HCEC 1CT (cell line): ENCODE measurements at places on chromosomes 1 and 21.

GRCh38 chr1:230265200-230266115 is 160.7 kb downstream of the PGBD5 start:
- no peak for DNase-seq

GRCh38 chr1:2943686-2944260 is 77.5 kb upstream of the ACTRT2 start:
- DNase-seq: no peak

- peak; percentile 53 for DNase-seq
Observed at GRCh38 chr21:33543505-33544129, 779 bp downstream of the SON start.

- DNase-seq: no peak
Observed at GRCh38 chr1:63968663-63969440, 195.0 kb downstream of the ROR1 start.

DNA sequence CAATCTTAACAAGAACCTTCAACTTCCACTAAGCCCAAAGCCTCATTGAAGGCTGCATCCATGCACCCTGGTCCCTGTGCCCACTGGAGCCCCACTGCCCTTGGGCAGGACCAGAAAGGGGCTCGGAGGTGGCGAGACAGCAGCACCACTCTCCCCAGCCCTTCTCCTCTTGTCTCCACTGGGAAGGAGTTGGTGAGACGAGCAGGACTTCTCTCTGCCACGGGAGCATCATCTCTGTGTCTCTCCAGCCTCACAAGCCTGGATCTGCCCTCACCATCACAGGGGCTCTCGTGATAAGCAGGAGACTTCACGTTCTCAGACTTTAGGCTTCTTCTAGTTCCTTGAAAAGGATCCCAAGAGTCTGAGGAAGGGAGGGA is 7.2 kb upstream of the ETV3L start:
- DNase-seq: no peak

DNA sequence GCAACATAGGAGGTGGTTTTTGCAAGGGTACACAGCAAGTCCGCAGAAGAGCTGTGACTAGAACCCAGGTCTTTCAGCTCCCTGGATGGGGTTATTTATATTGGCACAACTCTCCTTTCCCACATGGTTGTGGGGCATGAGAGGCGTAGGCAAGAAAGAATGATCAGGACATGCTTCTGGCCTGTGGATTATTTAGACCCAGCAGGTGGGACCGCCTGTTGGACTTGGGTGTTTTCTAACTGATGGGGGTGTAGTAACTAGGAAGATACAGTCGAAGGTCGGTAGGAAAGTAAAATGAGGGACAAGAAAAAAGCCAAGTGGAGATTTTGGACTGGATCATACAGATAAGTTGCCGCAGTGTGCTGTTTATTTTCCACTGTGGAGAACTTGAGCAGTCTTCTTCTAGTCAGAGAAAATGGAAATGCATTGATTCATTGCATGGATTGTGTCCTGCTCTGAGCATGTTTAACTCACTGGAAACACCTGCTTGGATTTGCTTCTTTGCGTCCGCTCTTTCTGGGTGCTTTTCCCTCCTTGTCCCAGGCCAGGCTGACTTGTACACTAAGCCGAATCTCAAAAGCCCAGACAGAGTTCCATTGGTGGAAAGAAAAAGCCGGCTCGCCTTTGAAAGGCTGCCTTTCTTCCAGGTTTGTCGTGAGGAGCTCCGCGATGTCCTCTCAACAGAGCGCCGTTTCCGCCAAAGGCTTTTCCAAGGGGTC is 592 bp downstream of the CRCT1 start:
- DNase-seq: no peak

DNA sequence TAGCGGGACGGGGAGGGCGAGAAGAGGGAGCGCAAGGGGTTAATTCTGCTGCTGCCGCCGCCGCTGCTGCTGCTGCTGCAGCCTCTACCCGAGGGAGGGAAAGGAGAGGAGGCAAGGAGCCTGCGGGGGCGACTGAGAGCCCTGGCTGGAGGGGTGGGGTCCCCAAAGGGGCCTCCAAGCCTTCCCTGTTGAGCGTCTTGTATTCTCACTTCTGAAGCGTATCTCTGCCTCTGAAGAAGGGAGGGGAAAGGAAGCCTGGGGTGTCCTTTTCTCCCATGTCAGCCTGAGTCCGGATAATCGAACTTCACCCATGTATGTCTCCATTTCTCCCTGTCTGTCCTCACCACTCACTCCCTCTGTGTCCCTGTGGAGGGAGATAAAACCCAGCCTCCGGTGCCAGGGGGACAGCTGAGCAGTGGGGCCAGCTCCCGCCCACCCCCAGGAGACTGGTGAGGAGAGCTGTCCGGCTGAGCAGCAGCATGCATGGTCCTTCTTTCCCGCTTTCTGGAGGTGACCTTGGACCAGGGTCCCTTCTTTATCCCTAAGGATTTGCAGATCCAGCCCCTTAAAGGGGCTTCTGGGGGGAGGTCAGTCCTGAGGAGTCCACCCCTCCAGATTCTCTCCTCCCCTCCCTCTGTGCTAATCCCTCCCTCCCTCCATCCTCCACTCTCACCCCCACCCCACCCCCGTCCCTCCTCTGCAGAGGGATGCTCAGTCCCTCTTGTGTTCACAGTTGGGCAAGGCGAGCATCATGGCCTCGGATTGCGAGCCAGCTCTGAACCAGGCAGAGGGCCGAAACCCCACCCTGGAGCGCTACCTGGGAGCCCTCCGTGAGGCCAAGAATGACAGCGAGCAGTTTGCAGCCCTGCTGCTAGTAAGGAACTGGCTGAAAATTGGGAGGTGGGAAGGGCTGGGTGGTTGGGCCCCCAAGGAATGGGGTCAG is 1.0 kb downstream of the NCDN start:
- DNase-seq: no peak

GRCh38 chr1:183143576-183144315 is 42.3 kb upstream of the LAMC2 start:
- DNase-seq: no peak

GRCh38 chr1:115088871-115089419 is 358 bp downstream of the TSPAN2 start:
- DNase-seq: no peak

DNA sequence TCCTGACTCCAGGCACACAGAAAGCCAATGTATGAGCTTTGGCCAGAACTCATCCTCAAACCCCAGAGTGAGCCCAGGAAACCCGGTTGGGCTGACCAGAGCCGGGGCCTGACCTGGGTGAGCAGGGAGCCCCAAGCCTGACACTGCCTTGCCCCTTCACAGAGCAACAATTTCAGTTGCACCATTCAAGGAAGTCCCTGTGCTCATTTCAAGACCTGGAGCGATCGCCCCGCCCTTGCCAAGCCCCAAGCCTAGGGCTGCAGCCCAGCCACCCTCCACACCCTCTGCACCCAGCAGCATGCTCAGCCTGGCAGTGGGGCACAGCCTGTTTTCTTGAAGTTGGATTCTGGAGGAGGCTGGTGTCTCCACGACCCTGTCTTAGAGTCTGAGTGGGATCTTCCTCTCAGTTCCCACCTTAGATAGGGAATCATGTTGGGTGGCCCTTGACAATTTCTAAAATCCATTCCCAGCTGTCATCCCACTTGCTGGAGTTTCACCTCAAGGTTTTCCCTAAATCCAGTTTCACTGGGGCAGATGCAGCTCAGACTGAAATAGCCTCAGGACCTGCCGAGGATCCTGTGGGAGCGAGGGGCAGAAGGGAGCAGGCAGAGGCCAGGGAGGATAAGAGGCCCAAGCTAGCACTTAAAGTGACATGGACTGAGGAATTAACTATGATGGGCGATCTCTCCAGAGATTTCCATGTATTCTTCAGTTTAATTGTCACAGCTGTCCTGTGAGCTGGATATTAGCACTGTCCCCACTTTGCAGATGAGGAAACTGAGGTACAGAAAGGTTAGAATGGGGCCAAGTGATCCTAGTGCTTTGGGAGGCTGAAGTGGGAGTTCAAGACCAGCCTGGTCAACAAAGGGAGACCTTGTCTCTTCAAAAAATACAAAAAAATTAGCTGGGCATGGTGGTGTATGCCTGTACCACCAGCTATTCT is 2.5 kb downstream of the NBL1 start:
- no peak for DNase-seq

GRCh38 chr21:34730756-34731445 is 62.1 kb downstream of the CLIC6 start:
- no peak for DNase-seq

GRCh38 chr1:201596101-201596868 is 57.4 kb downstream of the NAV1 start:
- no peak for DNase-seq

DNA sequence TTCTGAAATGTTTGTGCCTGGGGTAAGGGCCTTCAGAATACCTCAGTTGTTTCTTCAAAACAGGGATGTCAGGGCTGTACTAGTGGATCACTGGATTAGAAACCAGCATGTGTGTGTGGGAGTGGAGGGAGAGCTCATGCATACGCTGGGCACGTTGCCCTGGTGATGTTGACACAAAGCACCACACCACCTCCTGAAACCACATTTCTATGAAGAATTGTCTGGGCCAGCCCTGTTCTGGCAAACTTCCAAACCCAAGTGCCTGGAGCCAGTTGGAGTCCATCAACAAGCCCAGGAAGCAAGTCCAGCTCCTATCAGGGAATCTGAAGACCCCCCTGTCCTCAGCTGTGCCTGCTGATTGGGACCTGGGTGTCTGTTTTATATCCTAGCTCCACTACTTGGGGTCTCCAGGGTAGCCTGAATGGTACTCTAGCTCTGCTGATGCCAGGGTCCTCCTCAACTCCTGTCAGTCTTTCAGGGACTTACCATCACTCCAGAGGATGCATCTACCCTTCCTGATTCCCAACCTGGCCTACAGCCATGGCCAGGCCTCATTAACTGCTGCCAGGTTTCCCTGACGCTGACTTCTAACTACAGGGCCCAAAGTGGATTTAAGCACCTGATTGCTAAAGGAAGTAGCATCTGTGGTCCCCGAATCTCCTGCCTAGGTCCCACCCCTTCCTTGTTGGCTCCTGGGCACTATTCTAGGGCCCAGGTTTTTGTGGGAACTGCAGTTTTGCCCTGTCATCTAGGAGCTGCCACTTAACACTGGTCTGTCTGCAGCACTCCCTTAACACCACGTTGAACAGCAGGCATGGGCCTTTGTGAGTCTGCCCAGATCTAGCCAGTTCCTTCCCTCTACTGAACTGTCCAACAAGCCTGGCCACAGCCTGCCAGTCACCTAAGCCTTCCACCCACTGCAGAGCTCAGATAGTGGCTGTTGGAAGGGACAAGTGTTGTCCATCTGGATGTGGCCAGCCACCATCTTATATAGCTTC is 45.5 kb downstream of the LPAR3 start:
- DNase-seq: peak; percentile 87

DNA sequence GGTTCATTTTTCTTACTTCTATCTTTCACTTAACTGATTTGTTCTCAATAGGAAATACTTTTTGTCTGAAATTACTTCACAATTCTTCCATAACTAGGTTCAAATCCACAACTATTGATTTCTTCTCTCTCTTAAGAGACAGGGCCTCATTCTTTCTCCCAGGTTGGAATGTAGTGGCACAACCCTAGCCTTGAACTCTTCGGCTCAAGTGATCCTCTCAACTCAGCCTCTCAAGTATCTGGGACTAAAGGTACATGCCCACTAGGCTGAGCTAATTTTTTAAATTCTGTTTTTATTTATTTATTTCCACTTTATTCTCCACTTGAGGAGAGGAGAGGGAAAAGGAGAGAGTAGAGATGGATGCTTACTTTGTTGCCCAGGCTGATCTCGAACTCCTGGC is 370.4 kb upstream of the PLXNA2 start:
- DNase-seq: no peak

- no peak for DNase-seq
Observed at GRCh38 chr1:186026946-186027345, 292.8 kb downstream of the HMCN1 start.

GRCh38 chr21:26766826-26767325 is 78.3 kb downstream of the ADAMTS1 start:
- no peak for DNase-seq

- DNase-seq: no peak
Observed at GRCh38 chr1:181043025-181043888, 9.5 kb downstream of the MR1 start.

- DNase-seq: no peak
Observed at GRCh38 chr1:29136391-29136915, 12.8 kb upstream of the TMEM200B start.

DNA sequence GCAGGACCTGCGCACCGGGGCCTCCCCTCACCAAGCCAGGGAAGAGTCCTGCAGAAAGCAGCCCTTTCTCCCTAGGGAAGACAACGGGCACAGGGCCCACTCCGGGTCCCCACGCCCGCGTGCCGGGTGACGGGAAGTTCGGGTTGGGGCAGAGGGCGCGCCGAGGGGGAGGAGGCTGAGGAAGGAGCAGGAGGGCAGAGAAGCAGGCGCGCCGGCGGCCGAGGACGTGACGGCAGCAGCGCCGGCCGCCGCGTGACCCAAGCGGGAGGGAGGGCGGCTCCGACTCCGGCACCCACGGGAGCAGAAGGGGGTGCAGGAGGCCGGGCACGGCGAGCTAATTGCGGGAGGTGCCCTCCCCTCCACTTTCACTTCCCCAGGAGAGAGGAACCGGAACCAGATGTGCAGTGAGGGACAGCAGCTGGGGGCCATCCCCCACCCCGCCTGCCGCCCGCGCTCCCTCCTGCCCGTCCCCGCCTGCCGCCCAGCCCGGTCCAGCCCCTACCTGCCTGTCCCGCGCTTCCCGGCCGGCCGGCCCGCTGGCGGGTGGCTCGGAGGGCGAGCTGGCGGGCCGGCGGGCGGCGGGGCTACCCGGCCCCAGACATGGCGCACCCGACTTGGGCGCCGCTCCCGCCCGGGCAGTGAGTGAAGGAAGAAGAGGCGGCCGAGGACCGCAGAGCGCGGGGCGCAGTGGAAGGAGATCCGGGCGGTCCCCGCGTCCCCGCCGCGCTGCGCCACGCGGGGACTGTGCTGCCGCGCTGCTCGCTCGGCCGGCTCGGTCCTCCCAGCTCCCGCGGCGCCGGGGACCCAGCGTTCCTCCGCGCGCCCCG is 510 bp downstream of the DENND4B start:
- peak; percentile 67 for DNase-seq

GRCh38 chr1:206847337-206847834 is 18.0 kb upstream of the IL20 start:
- DNase-seq: no peak

- no peak for DNase-seq
Observed at GRCh38 chr1:18256282-18257235, 149.0 kb downstream of the IGSF21 start.

DNA sequence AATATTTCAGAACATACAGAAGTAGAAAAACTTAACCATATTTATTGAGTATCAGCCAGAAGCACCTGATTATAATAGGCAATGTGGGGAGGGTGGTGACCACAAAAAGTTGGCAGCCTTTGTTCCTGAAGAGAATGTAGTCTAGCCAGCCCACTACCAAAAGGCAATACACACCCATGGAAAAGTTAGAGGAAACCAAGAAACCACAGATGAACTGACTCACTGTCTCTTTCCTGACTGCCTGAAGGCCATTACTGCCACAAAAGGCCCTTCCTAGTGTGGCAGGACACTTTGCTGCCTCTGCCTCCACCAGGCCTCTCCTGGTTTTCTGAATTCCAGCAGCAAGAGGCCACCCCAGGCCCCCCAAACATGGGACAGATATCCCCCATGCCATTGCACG is 14.6 kb upstream of the PROX1 start:
- DNase-seq: no peak

GRCh38 chr1:165717918-165718515 is 19.7 kb upstream of the ALDH9A1 start:
- peak; percentile 58 for DNase-seq
